Right renal cortex interstitium (tissue), 3 donors: ENCODE measurements at places on chromosomes 12 and 14. TPM values are rescaled to one million over a fixed set of nuclear protein-coding genes. Genes with fewer than 3 reads are reported as not detected.

The GLS2 gene
- polyA plus RNA-seq: 1.1 TPM

The FGD4 gene
- polyA plus RNA-seq: 16.1 TPM

GRCh38 chr14:36493761-36494160 is 26.3 kb downstream of the NKX2-1 start:
- DNase-seq: no peak

- DNase-seq: no peak
Measured at GRCh38 chr12:6288235-6288634, 22.2 kb upstream of the PLEKHG6 start.

DNA sequence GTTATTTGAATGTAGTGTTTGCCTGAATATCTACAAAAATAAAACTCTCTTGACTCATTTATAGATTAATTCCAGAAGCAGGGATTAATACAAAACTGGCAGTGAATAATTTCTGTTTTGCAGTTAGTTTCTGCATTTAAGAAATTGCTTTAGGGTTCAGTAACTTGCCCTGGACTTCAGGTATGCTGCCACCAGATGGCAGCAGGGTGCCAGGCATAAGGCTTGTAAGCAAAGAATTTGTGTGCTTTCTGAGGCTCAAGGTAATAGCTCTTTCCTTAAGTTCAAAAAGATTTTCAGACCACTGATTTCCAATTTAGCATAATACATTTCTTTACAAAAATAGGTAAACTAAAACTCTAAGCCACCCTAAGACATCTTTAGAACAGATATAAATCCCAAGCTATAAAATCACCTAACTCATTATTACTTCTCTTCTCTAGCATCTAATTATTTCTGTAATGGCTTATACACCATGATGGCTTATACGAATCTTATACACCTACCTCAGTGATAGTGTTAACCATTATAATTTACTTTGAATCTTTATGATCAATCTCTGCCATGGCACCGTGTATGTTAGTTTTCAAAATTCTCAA is 398.3 kb downstream of the APAF1 start:
- DNase-seq: peak; percentile 40

DNA sequence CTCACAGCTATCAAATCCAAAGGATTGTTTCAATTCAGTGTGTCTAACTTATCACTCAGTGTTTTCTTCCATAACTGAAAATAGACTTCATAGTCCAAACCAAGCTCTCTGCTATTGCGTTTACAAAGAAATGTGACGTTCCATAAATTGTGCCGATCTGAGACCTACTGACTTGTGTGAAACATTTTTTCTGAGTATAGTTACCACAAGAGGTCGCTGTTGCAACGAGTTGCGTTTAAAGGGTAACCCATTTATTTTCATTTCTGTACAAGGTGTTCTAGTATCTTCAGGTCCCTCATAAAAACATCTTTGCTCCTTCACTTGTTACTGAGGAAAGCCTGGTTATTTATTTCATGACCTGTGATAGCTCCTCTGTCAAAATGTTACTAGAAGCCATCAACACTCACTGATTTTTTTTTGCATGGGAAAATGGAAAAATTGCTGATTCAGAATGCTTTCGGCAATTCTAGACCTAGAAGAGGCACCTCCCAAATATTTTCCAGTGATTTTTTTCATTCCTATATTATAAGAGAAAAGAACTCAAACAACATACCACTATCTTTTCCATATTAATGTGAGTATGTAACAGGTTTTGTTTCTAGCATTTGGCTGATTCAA is 60.9 kb upstream of the OR4E1 start:
- DNase-seq: peak; percentile 16

- no peak for DNase-seq
Measured at GRCh38 chr12:55226523-55226922, 5.7 kb downstream of the OR10A7 start.

- no peak for DNase-seq
Measured at GRCh38 chr12:100401660-100402059, 44.8 kb downstream of the SLC17A8 start.

DNA sequence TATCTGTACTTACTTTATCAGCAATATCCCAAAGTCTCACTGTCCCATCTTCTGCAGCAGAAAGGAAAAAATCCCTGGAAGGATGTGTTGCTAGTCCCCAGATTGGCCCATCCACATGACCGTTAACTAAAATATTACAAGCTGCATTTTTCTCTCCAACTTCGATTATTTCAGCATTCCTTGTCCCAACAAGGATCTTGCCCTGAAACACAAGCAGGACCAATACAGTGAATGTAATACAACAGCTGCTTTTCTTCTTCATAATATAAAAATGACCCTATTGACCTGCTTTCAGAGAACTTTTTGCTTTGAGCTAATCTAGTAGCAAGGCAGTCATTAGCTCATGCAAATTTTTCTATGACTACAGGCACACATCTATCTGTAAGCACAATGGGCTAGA is 58.3 kb downstream of the ZC3H14 start:
- no peak for DNase-seq

DNA sequence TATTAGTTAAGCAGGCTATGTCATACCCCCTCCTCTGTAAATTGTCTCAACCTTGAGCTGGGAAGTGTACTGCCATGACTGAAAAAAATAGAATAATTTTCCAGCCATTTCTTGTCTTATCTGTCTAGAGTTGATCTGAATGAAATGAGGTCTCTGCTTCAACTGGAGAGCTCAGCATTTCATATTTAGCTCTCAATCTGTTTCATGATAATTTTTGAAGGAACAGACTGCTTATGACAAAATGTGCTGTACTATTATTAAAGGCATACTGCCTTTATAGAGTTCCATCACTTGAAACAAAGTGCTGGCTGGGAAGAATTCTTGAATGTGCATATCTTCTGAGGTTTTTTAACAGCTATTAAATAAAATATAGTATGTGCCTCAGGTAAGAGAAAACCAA is 19.1 kb downstream of the PTPRO start:
- no peak for DNase-seq

DNA sequence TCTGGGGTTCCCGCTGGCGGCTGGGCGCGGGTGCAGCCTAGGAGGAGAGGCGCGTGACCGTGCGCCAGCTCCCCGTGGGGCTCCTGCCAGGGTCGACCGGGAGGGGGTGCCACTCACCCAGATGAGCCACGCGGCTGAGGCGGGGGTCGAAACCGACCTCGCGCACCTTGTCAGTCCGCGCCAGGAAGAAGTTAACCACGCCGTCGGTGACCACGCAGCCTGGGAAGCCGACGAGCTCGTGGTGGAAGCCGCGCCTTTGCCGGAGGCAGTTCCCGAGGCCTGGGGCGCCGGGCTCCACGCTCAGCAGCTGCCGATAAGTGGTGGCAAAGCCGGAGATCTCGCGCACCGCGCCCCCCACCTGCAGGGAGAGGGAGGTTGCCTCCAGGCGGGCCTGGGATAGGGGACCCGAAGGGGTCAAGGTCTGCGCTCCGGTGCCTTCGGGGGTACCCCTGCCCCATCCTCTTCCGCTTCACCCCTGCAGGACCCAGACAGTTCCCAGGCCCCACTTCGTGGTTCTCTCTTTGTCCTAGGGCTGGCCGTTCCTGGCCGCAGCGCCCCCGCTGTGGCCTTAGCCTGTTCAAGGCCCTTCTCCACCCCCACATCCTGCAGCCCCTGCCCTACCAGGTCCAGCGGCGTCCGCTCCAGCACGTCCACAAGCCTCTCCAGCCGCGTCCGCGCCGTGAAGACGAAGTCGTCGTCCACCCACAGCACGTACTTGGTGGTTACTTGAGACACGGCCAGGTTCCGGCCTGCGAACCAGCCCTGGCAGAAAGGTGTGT is 5.3 kb downstream of the B4GALNT1 start:
- DNase-seq: no peak

- DNase-seq: no peak
Measured at GRCh38 chr14:53532853-53533252, 379.7 kb upstream of the DDHD1 start.

- no peak for DNase-seq
Measured at GRCh38 chr14:105363847-105364708, 34.3 kb upstream of the TEX22 start.
